ENCODE measurements at places on chromosomes 16 and 17. TPM values are rescaled to one million over a fixed set of nuclear protein-coding genes. Genes with fewer than 3 reads are reported as not detected.

The SYNRG gene
- 24.8 TPM for total RNA-seq

The FOXN1 gene
- total RNA-seq = not detected

The SCARF1 gene
- 0.88 TPM for total RNA-seq

The CBLN1 gene
- total RNA-seq = not detected

The ERN2 gene
- not detected for total RNA-seq

The MT1E gene
- total RNA-seq = 105 TPM

The KCNAB3 gene
- total RNA-seq = under 0.01 TPM

The MAPT gene
- 0.29 TPM for total RNA-seq

The DUS2 gene
- total RNA-seq = 8.7 TPM

The UMOD gene
- not detected for total RNA-seq

Data from osteoblast (primary cell).